ENCODE measurements at places on chromosomes 7 and 10. TPM values are rescaled to one million over a fixed set of nuclear protein-coding genes. Genes with fewer than 3 reads are reported as not detected.

PTER gene
- total RNA-seq, result 10.0 TPM

TEX47 gene
- not detected for total RNA-seq

FXYD4 gene
- not detected for total RNA-seq

CPN1 gene
- not detected for total RNA-seq

COL26A1 gene
- total RNA-seq, result not detected

TFEC gene
- 8.3 TPM for total RNA-seq
